ENCODE measurements at places on chromosomes 7 and 10. TPM values are rescaled to one million over a fixed set of nuclear protein-coding genes. Genes with fewer than 3 reads are reported as not detected.
A peak's percentile ranks its signal among the peaks of the same experiment; 100 is the strongest.

- H3K27me3 ChIP-seq, result no peaks in the 10 kb centered on the region
- no peak overlapping the region for H3K4me3 ChIP-seq
- H3K4me1 ChIP-seq, result peaks cover 7% of the 10 kb centered on the region
- H3K36me3 ChIP-seq, result no peaks in the 10 kb centered on the region
Measured at GRCh38 chr10:70558871-70559810, 43.4 kb downstream of the PRF1 start.

DNA sequence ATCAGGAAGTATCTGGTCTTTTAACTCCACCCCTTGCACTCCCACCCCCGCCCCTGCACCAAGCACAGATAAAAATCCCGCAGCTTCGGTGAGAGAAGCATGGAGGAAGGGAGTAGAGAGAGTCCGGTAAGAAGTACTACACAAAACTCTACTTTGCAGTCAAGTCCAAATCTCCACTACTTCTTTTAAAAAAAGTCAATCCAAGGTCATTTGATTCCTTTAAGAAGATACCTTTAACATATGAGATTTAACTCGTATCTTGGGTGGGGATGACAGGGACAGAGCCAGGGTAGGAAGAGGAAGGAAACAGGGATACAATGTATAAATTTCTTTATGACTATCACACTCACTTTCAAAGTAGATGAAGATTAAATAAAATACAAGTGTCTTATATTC is 132.1 kb downstream of the NRBF2 start:
- H3K27ac ChIP-seq, result peak overlapping the region; percentile 98
- H3K27me3 ChIP-seq, result no peaks in the 10 kb centered on the region
- H3K4me3 ChIP-seq, result peak overlapping the region; percentile 93
- no peak for DNase-seq

GRCh38 chr7:111094419-111094818 is 3.5 kb downstream of the LRRN3 start:
- no peaks in the 10 kb centered on the region for H3K36me3 ChIP-seq
- H3K27ac ChIP-seq, result no peak overlapping the region
- H3K4me1 ChIP-seq, result peaks cover 16% of the 10 kb centered on the region
- no peak overlapping the region for H3K4me3 ChIP-seq
- DNase-seq, result no peak
- H3K27me3 ChIP-seq, result peaks cover 6% of the 10 kb centered on the region

GRCh38 chr7:40572810-40573465 is 438.1 kb downstream of the SUGCT start:
- DNase-seq, result no peak
- peak overlapping the region; percentile 47 for H3K27ac ChIP-seq
- peaks cover 47% of the 10 kb centered on the region for H3K4me1 ChIP-seq
- no peaks in the 10 kb centered on the region for H3K27me3 ChIP-seq
- no peak overlapping the region for H3K4me3 ChIP-seq

GRCh38 chr10:70233109-70233938 is at the start of gene PPA1:
Gene PPA1, minus strand, starts transcription at chr10:70233429. Its CDS starts 102 bp downstream, at chr10:70233327.
- peak within 1 kb of the TSS; percentile 97 for H3K4me3 ChIP-seq
- peaks cover 27% of the 10 kb centered on the region for H3K4me1 ChIP-seq
- H3K27ac ChIP-seq, result peak within 1 kb of the TSS; percentile 94
- DNase-seq, result peak; percentile 100
- no peaks in the 10 kb centered on the region for H3K27me3 ChIP-seq

- H3K27ac ChIP-seq, result peak overlapping the region; percentile 53
- H3K36me3 ChIP-seq, result peaks cover 29% of the 10 kb centered on the region
- no peak for DNase-seq
Measured at GRCh38 chr7:90613088-90613498, 17.0 kb downstream of the CDK14 start.

GRCh38 chr10:24989867-24990266 is 26.1 kb downstream of the ENKUR start:
- no peaks in the 10 kb centered on the region for H3K36me3 ChIP-seq
- no peaks in the 10 kb centered on the region for H3K27me3 ChIP-seq
- H3K4me3 ChIP-seq, result no peak overlapping the region
- no peak overlapping the region for H3K27ac ChIP-seq

- H3K27me3 ChIP-seq, result no peaks in the 10 kb centered on the region
- no peak overlapping the region for H3K4me3 ChIP-seq
- DNase-seq, result no peak
- H3K4me1 ChIP-seq, result no peaks in the 10 kb centered on the region
- no peak overlapping the region for H3K27ac ChIP-seq
Measured at GRCh38 chr7:38880454-38880853, 28.5 kb downstream of the VPS41 start.

GRCh38 chr7:2499181-2499580 is 20.4 kb upstream of the LFNG start:
- H3K36me3 ChIP-seq, result no peaks in the 10 kb centered on the region
- H3K27ac ChIP-seq, result no peak overlapping the region
- peaks cover 3% of the 10 kb centered on the region for H3K4me1 ChIP-seq
- no peak for DNase-seq

- peaks cover 3% of the 10 kb centered on the region for H3K36me3 ChIP-seq
- H3K27me3 ChIP-seq, result peaks cover 12% of the 10 kb centered on the region
- H3K4me1 ChIP-seq, result peaks cover 14% of the 10 kb centered on the region
- H3K4me3 ChIP-seq, result no peak overlapping the region
- no peak overlapping the region for H3K27ac ChIP-seq
Measured at GRCh38 chr10:63760034-63760707, 239.0 kb downstream of the REEP3 start.

DNA sequence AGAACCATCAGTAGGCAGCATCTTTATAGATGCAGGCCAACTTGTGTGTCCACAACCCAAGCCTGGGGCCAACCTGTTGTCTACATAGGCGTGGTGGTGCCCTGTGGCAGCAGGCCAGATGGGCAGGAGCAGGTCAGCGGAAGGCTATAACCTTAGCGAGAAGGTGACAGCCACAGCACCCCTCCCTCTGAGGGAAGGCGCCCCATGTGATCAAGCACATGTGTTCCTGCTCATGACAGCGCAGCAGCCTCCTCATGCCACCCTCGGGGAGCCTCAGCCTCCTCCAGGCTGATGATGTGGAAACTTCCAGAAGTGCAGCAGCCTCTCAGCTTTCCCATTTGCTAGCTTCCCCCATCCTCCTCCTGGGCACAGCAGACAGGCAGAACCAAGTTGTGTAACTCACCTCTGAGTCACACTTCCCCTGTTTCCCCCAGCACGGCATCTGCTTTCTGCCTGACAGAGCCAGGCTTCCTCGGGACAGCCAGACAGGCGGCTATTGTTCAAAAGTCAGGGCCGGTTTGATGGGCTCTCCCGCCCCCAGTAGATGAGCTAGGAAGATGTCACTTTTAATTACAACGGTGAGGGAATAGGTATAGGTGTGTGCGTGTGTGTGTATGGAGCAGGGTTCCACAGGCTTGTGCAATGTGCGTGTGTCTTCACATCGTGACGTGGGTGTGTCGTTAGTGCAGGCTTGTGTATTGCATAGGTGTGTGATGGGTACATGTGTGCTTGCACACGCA is 312.0 kb upstream of the ZMIZ1 start:
- DNase-seq, result no peak
- H3K4me3 ChIP-seq, result peak overlapping the region; percentile 8
- peaks cover 4% of the 10 kb centered on the region for H3K27me3 ChIP-seq
- H3K4me1 ChIP-seq, result peaks cover 38% of the 10 kb centered on the region
- peaks cover 2% of the 10 kb centered on the region for H3K36me3 ChIP-seq

- no peak overlapping the region for H3K4me3 ChIP-seq
- H3K36me3 ChIP-seq, result no peaks in the 10 kb centered on the region
- no peak for DNase-seq
- no peak overlapping the region for H3K27ac ChIP-seq
- H3K4me1 ChIP-seq, result peaks cover 5% of the 10 kb centered on the region
- no peaks in the 10 kb centered on the region for H3K27me3 ChIP-seq
Measured at GRCh38 chr10:12482587-12482986, 133.2 kb downstream of the CAMK1D start.

DNA sequence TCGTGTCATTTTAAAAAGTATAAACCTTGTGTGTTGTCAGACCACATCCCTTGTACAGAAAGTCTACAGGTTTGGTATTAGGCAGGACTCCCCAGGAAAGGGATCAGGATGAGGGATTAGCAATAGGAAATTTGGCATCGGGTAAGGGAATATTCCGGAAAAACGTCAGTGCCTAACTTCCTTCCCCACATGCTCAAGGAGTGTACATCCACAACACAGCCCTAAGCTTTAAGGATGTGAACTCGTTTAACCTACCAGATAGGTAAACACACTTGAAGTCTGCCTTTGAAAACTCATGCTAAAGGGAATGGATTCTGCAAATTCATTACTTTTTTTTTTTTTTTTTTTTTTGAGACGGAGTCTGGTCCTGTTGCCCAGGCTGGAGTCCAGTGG is 194.9 kb downstream of the SKIDA1 start:
- H3K36me3 ChIP-seq, result no peaks in the 10 kb centered on the region
- H3K4me1 ChIP-seq, result peaks cover 33% of the 10 kb centered on the region
- H3K27ac ChIP-seq, result peak overlapping the region; percentile 97
- no peak for DNase-seq
- no peaks in the 10 kb centered on the region for H3K27me3 ChIP-seq

DNA sequence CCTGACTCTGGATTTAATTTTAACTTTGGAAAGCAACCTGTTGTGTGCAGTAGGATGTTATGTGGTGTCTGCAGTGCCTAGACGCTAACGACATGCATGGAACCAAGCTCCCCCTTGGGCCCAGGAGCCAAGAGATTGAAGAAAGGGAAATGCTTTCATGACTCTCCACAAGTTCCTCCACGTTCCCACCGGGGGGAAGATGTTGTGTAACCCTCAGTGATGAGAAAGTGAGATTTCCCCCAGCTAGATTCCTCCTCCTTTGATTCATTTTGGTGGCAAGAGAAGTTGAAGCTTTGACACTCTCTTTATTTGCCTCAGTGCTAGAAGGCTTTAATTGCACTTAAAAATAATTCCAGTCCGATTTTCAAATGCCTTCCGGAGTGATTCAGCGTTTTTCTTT is 157.9 kb upstream of the INSYN2A start:
- no peak for DNase-seq
- no peak overlapping the region for H3K4me3 ChIP-seq

- DNase-seq, result no peak
- H3K27ac ChIP-seq, result no peak overlapping the region
- peaks cover 30% of the 10 kb centered on the region for H3K27me3 ChIP-seq
- H3K4me1 ChIP-seq, result no peaks in the 10 kb centered on the region
Measured at GRCh38 chr10:26621889-26622711, 75.4 kb upstream of the PDSS1 start.

DNA sequence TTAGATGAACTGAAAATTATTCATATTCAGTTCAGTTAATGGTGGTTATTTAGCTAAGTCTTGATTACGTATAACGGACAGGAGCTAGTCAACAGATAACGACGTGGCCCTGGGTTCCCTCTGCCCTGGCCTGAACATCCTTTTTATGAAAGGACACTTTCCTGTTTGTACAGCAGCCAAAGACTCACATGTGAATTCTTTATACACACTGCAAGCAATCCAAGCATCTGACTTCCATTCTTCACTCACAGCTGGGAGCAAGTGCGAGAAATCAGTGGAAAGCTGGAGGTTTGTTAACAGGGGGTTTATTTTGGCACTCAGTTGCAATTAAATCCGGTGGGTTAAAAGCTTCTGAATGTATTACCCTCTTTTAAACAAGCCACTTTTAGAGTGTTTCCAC is 148.1 kb upstream of the GDF10 start:
- H3K27ac ChIP-seq, result no peak overlapping the region
- H3K36me3 ChIP-seq, result peaks cover 3% of the 10 kb centered on the region
- H3K4me3 ChIP-seq, result no peak overlapping the region
- H3K27me3 ChIP-seq, result peaks cover 18% of the 10 kb centered on the region
- no peaks in the 10 kb centered on the region for H3K4me1 ChIP-seq

DNA sequence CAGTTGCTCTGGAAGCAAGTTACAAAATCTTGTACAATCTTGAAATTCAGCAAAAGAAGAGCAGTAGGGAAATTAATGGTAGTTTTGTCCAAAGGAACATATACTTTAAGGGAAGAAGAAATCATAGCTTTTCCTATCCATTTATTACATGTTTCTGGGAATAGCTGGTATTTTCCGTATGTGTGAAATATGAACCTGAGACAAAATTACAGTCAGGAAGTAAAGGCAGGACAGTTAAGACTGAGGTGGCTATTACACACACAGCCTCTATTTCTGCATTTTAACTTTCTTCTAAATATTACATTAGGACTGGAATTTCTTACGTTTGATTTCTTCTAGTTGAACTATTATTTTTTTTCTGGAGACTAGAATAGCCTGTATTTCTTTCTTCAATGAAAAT is 1197.3 kb downstream of the SORCS3 start:
- H3K27ac ChIP-seq, result peak overlapping the region; percentile 36
- no peaks in the 10 kb centered on the region for H3K27me3 ChIP-seq
- peaks cover 2% of the 10 kb centered on the region for H3K4me1 ChIP-seq
- H3K36me3 ChIP-seq, result no peaks in the 10 kb centered on the region

- H3K36me3 ChIP-seq, result no peaks in the 10 kb centered on the region
- H3K4me3 ChIP-seq, result no peak overlapping the region
- H3K4me1 ChIP-seq, result peaks cover 26% of the 10 kb centered on the region
- no peaks in the 10 kb centered on the region for H3K27me3 ChIP-seq
Measured at GRCh38 chr7:66919704-66920103, 1.3 kb upstream of the TMEM248 start.

DNA sequence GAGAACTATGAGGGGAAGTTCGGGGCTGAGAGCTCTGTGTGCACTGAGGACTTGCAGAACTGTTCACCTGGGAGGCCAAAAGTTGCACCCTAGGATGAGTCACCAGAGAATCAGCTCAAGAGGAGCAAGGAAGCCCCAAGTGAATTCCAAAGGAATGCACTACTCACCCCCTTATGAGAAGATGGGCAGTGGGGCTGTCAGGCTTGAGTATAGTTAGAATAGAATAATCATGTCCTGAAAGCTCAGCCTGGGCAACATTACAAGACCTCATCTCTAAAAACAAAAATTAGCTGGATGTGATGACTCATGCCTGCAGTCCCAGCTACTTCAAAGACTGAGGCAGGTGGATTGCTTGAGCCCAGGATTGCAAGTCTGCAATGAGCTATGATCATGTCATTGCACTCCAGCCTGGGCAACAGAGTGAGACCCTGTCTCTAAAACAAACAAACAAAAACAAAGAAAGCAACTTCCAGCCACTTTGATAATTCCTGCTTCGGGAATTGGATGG is 30.0 kb downstream of the MAP3K8 start:
- no peaks in the 10 kb centered on the region for H3K27me3 ChIP-seq
- peak; percentile 36 for DNase-seq
- H3K36me3 ChIP-seq, result peaks cover 21% of the 10 kb centered on the region
- peak overlapping the region; percentile 52 for H3K27ac ChIP-seq
- peaks cover 34% of the 10 kb centered on the region for H3K4me1 ChIP-seq
- no peak overlapping the region for H3K4me3 ChIP-seq

- no peaks in the 10 kb centered on the region for H3K36me3 ChIP-seq
- no peak overlapping the region for H3K27ac ChIP-seq
- H3K4me3 ChIP-seq, result no peak overlapping the region
- peaks cover 16% of the 10 kb centered on the region for H3K27me3 ChIP-seq
Measured at GRCh38 chr10:5496261-5497250, 2.8 kb downstream of the CALML5 start.

CYP3A7 gene
- total RNA-seq, result not detected

FXYD4 gene
- total RNA-seq, result not detected

PON3 gene
- total RNA-seq, result not detected

LIPM gene
- total RNA-seq, result not detected

FAM170B gene
- total RNA-seq, result not detected

C10orf67 gene
- total RNA-seq, result not detected

CDH23 gene
- total RNA-seq, result not detected

SPAG6 gene
- not detected for total RNA-seq

CABCOCO1 gene
- 0.19 TPM for total RNA-seq
